Stimulated activated naive B cell treated with anti-CD40 and anti-IgM and Interleukin-4, amounts not matched to agents 10 μg/mL and 1 μg/mL and 100 μg/mL, for 72 hours (primary cell): ENCODE measurements at places on chromosomes 1 and 21.

DNA sequence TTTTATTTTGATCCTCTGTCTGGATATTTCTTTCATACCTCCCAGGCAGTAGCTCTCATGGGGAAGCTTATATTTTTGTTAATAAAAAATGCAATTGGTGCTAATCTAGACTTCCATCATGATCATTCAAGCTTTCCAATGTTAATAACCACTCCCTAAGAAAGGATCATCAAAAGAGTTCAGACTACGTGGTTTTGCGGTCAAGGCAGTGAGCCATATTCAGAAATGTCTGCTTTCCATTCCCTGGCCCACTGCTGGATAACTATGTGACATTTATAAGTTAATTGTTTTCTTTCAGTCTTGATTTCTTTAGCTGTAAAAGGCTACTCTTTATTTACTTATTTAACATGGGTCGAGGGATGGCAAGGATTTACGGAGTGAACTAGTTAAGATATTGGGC is 414.6 kb downstream of the LMO4 start:
- no peaks in the 10 kb centered on the region for H3K36me3 ChIP-seq
- H3K4me1 ChIP-seq: no peaks in the 10 kb centered on the region
- peaks cover 11% of the 10 kb centered on the region for H3K27me3 ChIP-seq
- DNase-seq: no peak

GRCh38 chr21:32842146-32842545 is 70.6 kb upstream of the PAXBP1 start:
- no peak for DNase-seq
- H3K4me1 ChIP-seq: no peaks in the 10 kb centered on the region
- H3K27me3 ChIP-seq: peaks cover 24% of the 10 kb centered on the region

DNA sequence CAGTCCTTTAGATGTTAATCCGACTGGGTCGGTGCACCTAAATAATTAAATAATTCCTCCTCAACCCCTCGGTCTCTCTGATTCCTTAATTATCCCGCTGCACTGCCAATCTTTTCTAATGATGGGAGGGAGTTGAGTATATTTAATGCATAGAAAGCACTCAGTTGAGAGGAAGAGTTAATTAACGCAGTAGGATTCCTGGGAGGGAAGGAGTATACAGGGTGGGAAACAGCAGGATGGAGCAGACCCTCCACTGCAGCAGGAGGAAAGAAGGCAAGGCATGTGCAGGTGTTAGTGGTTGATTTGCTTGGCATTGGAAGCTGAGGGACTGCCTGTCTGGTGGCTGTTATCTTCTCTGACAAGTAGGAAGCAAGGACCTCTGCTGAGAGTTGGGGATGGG is 9.9 kb upstream of the REN start:
- no peak for DNase-seq
- H3K36me3 ChIP-seq: peaks cover 6% of the 10 kb centered on the region
- H3K4me3 ChIP-seq: no peak overlapping the region
- no peak overlapping the region for H3K27ac ChIP-seq
- no peaks in the 10 kb centered on the region for H3K4me1 ChIP-seq

GRCh38 chr1:19220080-19220846 is 10.2 kb upstream of the UBR4 start:
- no peak for DNase-seq
- H3K36me3 ChIP-seq: peaks cover 50% of the 10 kb centered on the region
- H3K4me1 ChIP-seq: peaks cover 14% of the 10 kb centered on the region
- H3K27me3 ChIP-seq: no peaks in the 10 kb centered on the region
- H3K4me3 ChIP-seq: peak overlapping the region; percentile 18

DNA sequence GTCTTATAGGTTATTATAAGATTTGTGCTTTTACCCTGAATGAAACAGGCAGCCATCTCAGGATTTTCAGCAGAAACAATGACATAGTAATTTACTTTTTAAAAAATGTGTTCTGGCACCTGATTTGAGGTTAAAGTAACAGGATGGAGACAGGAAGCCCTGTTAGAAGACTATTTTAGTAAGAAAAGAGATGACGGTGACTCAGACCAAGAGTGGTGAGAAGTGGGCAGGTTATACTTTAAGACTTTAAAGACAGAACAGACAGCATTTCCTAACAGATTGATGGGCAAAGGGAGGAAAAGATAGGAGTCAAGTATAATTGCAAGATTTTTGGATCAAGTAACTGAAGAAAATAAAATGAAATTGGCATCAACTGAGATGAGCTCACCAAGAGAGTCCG is 436.8 kb upstream of the NR5A2 start:
- no peaks in the 10 kb centered on the region for H3K36me3 ChIP-seq
- peaks cover 11% of the 10 kb centered on the region for H3K4me1 ChIP-seq
- DNase-seq: no peak

DNA sequence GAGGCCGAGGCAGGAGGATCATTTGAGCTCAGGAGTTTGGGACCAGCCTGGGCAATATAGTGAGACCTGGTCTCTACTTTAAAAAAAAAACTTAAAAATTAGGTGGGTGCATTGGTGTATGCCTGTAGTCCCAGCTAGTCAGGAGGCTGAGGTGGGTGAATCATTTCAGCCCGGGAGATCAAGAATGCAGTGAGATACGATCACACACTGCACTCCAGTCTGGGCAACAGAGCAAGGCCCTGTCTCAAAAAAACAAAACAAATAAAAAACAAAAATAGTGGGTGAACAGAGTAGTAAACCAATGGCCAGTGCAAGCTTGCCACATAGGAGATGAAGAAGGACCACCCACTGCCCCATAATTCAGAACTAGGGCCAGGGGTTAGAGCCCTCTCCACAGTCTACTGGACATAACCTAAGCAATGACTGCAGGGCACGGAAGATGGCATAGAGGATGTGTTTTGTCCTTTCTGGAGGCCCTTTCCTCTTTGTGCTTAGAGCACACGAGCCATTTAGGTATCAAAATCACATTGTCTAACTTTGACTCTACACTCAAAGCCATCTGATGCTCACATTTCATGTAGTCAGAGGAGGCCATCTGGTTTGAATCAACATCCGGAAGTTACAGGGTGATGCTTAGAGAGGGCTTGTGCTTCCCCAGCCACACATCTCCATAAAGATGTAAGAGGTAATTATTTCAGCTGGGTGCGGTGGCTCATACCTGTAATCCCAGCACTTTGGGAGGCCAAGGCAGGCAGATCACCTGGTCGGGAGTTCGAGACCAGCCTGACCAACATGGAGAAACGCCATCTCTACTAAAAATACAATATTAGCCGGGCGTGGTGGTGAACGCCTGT is 12.6 kb downstream of the CD2 start:
- H3K27me3 ChIP-seq: no peaks in the 10 kb centered on the region
- no peak overlapping the region for H3K27ac ChIP-seq
- H3K4me1 ChIP-seq: peaks cover 20% of the 10 kb centered on the region
- DNase-seq: no peak
- no peak overlapping the region for H3K4me3 ChIP-seq
- H3K36me3 ChIP-seq: no peaks in the 10 kb centered on the region

- H3K4me3 ChIP-seq: no peak overlapping the region
- peak; percentile 49 for DNase-seq
- peaks cover 13% of the 10 kb centered on the region for H3K4me1 ChIP-seq
- peaks cover 42% of the 10 kb centered on the region for H3K36me3 ChIP-seq
- H3K27me3 ChIP-seq: no peaks in the 10 kb centered on the region
- peak overlapping the region; percentile 37 for H3K27ac ChIP-seq
These were observed 20.6 kb upstream of the SH3D21 start for GRCh38 chr1:36285443-36286101.

- H3K4me3 ChIP-seq: no peak overlapping the region
- no peaks in the 10 kb centered on the region for H3K4me1 ChIP-seq
- no peak for DNase-seq
- H3K36me3 ChIP-seq: peaks cover 10% of the 10 kb centered on the region
- no peak overlapping the region for H3K27ac ChIP-seq
- peaks cover 41% of the 10 kb centered on the region for H3K27me3 ChIP-seq
These were observed 397.7 kb upstream of the POU3F1 start for GRCh38 chr1:38444311-38444710.

- no peak overlapping the region for H3K27ac ChIP-seq
- DNase-seq: no peak
- H3K4me1 ChIP-seq: no peaks in the 10 kb centered on the region
- no peak overlapping the region for H3K4me3 ChIP-seq
These were observed 16.4 kb downstream of the HMGB4 start for GRCh38 chr1:33880305-33880704.

DNA sequence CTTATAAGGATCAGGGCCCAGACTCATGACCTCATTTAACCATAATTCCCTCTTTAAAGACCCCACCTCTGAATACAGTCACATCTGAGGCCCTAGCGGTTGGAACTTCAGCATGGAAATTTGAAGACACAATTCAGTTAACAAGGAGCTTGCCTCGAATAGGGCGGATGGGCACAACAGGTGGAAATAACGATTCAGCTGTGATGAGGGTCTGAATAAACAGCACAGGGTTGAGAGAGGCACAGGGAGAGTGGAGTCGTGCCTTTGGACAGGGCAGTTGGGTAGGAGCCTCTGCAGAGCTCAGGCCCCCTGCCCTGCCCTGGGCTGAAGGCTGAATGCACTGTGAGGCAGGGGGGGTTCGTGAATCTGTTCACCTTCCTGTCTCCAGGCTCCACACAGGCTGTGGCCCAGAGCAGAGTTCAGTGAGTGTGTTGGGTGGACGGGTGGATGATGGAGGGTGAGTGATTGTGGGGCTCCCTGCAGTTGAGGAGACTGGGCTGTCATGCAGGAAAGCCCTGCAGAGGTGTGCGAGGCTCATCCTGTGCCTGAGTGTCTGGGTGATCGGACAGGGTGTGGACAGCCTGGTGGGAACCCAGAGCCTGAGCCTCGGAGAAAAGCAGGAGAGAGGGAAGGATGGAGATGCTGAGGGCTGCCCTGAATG is 243.1 kb downstream of the FOXD2 start:
- H3K4me3 ChIP-seq: no peak overlapping the region
- DNase-seq: no peak
- peaks cover 5% of the 10 kb centered on the region for H3K27me3 ChIP-seq
- no peak overlapping the region for H3K27ac ChIP-seq
- no peaks in the 10 kb centered on the region for H3K36me3 ChIP-seq
- no peaks in the 10 kb centered on the region for H3K4me1 ChIP-seq

- DNase-seq: no peak
- peak overlapping the region; percentile 65 for H3K27ac ChIP-seq
- peaks cover 18% of the 10 kb centered on the region for H3K4me1 ChIP-seq
These were observed 46.5 kb downstream of the COQ8A start for GRCh38 chr1:226986496-226987178.

- no peak overlapping the region for H3K4me3 ChIP-seq
- H3K27ac ChIP-seq: no peak overlapping the region
- no peaks in the 10 kb centered on the region for H3K4me1 ChIP-seq
These were observed 194.8 kb upstream of the HMCN1 start for GRCh38 chr1:185539277-185539943.
